Urinary bladder (tissue), 4 donors: ENCODE measurements at places on chromosomes 1 and 21. TPM values are rescaled to one million over a fixed set of nuclear protein-coding genes. Genes with fewer than 3 reads are reported as not detected.

GPA33 gene
- 0.08 TPM for polyA plus RNA-seq

DNA sequence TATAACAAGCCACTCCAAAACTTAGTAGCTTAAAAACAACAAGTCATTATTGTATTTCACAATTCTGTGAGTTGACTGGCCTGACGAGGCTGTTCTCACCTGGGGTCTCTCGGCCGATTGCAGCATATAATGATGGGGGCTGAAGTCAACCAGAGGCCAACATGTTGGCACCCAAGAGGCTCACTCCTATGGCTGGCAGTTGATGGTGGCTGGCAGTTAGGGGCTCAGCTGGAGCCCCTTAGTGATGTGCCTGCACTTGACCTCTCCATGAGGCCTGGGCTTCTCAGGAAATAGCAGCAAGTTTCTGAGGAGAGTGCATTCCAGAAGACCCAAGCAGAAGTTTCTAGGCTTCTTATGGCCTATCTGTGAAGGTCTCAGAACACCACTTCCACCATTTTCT, 459.4 kb downstream of the NPHP4 start:
- no peak for DNase-seq

ATAD3B gene
- polyA plus RNA-seq = 14.3 TPM

DNA sequence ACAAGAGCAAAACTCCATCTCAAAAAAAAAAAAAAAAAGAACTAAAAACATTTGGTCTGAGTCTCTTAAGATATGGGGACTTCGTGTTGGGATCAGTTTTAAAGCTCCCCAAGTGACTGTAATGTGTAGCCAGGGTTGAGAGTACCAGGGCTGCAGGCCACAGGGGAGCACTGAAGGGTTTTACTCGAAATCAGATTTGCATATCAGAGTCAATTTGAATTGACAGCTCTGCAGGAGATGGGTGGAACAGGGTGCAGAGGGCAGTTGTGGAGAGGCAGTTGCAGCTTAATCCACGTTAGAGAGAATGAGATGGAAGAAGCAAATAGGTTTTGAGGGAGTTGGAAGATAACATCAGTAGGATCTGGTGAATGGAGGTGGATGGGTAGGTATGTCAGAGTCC, 20.6 kb upstream of the ELOA start:
- DNase-seq = no peak

SLC9C2 gene
- not detected for polyA plus RNA-seq

- no peak for DNase-seq
Measured at GRCh38 chr1:161503394-161503748, 1.9 kb upstream of the FCGR2A start.

DNA sequence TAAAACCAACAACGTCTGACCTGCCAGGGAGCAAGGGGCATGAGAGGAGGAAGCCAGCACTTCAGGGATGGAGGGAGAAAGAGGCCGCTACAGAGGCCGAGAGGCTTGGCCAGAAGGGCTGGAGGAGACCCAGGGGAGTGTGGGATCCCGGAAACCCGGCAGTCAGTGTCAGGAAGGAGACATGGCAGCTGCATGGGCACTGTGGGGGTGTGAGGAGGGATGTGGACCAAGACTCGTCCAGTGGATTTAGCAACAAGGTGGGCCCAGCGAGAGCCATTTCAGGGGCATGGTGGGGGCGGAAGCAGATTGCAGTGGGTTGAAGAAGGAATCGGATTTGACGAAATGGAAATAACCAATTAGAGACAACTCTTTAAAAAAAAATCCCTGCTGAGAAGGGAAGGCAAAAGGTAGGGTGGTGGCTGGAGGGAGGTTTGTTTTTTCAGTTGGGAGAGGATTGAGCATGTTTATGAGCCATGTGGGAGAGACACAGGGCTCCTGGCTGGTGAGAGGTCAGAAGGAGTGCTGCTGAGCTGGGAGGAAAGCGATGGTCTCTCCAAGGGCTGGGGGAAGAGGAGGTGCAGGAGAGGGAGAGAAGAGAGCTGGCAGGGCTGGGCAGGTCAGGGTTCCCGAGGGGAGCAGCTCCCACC, 4.4 kb downstream of the B4GALT2 start:
- DNase-seq = no peak

GRCh38 chr1:186628910-186629309, 51.3 kb downstream of the PTGS2 start:
- DNase-seq = no peak

GRCh38 chr1:3776231-3776961, 3.8 kb downstream of the SMIM1 start:
- DNase-seq = no peak

INAVA gene
- 6.2 TPM for polyA plus RNA-seq

DNA sequence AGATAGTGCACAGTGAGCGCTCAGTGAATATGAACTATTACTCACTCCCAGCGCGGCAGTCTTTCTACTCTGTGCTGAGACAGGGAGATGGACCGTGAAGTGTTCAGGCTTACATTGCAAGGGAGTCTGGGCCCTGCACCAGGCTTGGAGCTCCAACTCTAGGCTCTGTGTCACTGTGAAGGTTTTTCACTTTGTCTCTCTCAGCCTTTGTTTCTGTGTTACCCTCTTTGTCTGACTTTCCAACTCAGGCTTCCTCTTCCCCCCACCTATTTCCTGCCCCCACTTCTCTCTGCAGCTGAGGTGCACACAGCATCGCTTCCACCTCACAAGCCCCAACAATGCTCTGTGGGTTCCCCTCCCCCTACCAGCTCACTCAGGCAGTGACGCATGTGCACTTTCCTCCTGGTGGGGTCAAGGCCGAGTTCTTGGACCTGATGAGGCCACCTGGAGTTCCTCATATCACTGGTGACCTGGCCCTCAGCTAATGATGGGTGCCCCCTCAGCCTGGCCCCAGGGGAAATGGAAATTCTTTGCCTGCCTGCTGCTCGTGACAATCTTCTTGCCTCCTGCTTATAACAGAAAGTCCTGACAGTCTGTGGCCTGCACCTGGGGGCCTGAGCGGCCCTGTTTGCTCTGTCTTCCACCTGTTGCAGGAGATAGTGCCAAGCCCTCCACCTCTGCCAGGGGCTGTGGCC, 1.1 kb upstream of the LCK start:
- no peak for DNase-seq

DNA sequence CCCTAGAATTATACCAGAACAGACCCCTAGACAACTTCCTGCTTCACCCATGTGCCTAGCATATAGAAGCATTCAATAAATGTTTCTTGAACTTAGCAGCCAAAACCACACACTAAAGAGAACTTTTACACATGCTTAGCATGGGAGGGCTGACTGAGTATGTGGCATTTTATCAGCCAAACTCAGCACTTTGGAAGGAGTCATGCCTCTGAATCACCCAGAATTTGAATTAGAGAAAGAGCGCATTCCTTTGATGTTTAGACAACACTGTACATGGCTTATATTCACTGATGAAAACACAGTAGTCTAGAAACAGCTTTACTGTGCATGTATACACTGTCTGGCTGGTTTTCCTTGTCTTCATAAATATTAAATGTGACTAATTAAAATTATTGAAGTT, 26.1 kb downstream of the SPAG17 start:
- no peak for DNase-seq

DENND2C gene
- 1.9 TPM for polyA plus RNA-seq

SUCO gene
- polyA plus RNA-seq = 17.3 TPM

- DNase-seq = no peak
Measured at GRCh38 chr1:230281556-230281955, 144.6 kb downstream of the PGBD5 start.

DNA sequence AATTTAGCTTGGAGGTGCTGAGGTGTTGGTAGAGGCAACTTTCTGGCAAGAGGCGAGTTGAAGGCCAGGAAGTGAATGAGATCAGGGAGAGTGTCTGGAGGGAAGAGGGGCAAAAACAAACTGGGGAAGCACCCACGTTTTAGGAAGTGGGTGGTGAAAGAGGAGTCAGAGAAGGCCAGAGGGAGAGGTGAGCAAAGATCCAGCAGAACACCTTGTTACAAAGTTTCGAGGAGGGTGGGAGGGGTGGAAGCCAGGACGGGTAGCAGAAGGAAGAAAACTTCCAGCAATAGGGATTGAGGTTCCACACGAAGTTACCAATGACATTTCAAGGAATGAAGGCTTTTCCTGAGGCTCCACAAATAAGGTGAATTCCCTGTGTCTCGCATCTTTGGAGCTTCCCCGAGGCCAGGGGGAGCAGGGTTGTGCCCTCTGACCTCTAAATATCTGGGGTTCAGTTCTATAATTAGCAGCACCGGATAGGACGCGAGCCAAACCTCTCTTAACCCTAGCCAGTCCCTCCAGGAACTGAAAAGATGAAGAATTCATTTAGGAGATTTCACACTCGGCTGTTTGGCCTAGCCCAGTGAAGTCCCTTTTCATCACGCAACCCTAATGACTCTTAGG, 578 bp upstream of the SESN2 start:
- no peak for DNase-seq

DNA sequence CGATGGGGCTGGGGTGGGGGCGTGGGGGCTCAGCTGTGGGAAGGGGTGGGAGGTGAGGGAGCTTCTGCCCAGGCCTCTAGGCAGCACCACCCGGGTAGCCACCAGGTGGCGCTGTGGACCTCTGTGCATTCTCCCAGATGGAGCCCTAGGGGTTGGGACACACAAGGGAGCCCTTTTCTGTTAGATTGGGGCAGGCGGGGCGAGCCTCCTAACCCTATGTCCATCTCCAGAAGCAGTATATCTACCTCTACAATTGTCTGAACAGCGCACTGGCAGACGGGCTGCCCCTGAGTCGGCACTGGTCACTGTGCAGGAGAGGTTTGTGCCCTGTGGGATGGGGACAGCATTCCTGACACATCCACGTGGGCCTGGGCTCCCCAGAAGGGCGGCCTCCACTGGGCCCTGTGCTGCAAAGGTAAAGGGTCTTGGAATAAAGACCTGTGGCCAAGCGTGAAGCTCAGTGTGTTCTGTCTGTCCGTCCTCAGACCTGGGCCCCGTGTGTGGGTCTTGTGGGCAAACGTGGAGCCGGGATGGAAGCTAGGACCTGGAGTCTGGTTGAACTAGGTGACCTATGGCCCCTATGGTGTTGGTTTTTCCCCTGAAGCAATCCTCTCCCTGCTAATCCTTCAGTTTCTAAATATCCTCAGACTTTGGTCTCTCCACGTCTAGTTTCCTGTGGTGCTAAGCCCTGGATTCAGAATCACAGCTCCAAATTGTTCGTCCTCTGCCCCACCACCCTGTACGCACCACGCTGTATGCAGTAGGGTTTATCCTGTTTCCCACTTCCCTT, 4.4 kb upstream of the LGR6 start:
- no peak for DNase-seq

- no peak for DNase-seq
Measured at GRCh38 chr1:176838276-176838995, 326.1 kb downstream of the ASTN1 start.

DNA sequence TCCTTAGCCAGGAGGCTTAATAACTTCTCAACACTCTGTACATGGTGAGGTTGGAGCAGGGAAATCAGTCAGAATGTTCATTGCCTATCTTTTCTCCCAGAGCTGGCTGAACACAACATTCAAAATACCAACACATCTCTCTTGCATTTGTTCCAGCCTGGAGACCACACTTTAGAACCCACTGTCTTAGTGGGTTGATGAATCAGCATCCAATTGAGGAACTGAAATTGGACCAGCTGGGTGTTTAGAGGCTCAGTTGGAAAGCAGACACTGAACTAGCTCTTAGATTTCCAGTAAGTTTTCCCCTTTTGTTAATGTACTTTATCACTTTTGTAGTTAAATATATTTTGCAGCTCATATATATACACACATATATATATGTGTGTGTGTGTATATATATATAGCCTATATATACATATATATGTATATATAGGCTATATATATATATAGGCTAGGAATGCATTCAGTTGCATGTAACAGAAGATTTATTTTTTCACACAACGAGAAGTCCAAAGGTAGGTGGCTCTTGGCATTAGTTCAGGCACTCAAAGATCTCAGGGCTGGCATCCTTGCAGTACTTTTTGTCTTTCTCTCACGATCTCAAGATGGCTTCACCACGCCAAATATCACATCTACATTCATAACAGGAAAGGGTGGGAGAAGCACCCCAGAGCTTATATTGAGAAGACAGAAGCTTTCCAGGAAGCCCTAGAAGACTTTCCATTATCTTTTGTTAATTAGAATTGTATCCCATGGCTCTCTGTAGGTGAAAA, 35.0 kb upstream of the HUNK start:
- DNase-seq = no peak

CLCA1 gene
- not detected for polyA plus RNA-seq

- DNase-seq = no peak
Measured at GRCh38 chr1:2384941-2385481, 6.3 kb downstream of the MORN1 start.

RAD54L gene
- polyA plus RNA-seq = 0.38 TPM

SPATA17 gene
- 0.10 TPM for polyA plus RNA-seq

CD101 gene
- polyA plus RNA-seq = 1.3 TPM

DNA sequence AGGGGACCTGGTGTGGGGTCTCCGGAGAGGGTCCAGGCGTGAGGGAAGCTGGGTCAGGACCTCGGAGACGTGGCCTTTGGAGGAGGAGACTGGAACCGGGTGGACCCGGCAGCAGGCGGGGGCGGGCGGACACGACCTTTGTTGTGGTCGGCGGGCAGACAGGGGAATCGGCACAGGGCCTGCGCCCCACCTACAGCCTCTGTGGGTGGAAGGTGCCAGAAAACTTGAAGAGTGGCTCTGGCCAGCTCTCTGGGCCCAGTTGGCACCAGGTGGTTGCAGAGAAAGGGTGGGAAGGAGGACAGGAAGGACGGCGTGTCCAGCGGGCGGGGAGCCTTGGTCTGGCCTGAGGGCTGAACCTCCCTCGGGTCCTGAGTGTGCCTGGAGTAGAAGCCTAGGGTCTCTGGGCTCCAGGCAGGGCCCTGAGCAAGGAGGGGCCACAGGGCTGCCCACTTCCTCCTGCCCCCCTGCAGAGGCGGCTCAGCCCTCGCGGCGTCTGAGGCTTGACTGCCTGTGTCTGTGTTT, 7.7 kb upstream of the TTLL10 start:
- DNase-seq = no peak

DNA sequence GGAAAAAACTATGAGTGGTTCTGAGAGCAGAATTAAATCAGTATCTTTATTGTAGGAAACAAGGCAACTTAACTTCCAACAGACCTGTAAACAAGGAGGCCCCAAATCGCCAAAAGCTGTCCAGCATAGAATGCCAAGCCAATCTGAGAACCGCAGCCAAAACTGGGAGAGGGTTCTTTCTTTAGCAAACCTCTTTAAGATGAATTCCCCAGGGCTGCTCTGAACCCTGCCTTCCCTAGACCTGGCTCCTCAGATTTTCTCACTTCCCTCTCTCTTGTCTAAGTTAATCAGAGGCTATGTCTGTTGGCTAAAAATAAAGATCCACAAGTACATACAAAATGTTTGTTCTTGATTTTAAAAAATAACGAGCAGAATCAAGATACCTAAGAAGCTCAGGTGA, 141.4 kb downstream of the SMYD3 start:
- DNase-seq = no peak

- DNase-seq = no peak
Measured at GRCh38 chr1:162387226-162388082, 5.9 kb downstream of the C1orf226 start.

GRCh38 chr1:202165267-202165941, 5.0 kb upstream of the PTPN7 start:
- DNase-seq = no peak

PBXIP1 gene
- polyA plus RNA-seq = 206 TPM
